ENCODE measurements at places on chromosomes 12 and 14.

DNA sequence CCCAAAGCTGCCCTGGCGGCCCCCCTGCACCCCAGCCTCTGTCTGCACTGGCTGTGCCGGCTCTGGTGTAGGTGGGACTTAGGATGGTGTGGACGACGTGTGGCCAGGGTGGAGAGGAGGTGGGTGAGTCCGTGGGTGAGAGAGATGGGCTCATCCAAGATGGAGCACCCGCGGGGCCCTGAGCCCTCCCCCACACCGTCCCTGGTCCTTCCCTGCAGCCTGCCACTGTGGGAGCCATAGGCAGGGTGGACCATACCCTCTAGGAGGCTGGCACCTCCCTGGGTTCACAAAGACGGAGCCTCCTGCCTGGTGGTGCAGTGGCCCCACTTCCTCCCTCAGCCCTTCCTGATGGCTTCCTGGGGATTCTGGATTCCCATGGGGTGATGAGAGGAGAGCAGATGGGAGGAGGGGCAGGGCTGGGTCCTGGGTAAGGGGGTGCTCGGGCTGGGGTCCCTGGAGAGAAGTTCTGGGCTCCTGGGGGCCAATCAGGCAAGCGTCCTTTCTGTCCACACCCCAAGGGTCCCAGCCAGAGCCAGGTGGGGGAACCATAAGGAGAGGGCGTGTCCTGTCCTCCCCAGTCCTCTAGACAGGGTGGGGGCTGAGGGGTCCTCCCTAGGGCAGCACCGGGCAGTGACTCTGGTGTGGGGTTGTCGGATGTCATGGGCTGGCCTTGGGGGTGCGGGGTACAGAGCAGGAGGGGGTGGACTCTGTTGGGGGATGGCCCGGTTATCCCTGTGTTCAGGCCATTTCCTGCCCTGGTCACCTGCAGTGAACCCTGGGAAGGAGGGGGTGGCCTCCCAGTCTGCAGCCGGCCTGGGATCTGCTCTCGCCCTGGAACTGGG lies 384.8 kb downstream of the TMEM121 start:
- peak; percentile 16 for DNase-seq

DNA sequence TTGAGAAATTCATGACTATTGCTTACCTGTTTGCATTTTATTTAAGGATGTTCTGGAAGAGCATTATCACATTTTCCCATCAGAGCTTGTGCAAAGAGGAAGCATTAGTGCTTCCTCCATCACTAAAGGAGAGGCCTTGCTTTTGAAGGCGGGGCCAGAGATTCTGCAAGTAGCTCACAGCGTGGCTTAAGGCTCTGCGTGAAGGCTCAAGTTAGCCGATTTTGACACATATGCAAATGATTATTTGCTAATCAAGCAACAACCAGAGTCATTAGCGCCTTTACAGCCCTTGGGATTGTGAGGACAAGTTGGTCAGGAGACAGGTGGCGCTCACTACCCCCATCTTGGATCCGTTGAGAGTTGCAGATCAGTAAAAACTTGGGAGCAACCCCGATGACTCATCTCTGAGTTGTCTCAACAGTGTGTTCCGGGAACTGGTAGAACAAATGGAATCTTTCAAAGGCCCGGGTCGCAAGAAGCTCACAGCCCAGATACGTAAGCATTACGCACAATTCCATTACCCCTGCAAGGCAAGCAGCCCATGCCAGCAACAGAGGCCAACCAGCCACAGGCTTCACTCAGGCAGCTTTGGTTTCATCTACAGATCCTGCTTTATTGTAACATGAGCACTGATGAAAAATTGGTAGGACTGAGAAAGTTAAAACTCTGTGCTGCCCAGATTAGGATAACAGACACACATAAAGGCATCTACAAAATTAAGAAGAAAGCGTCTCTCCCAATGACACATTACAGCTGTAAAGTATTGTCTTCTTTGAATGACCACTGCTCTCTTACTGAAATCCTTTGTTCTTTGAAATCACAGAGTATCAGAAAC lies 34.9 kb upstream of the SPTSSA start:
- peak; percentile 89 for DNase-seq

DNA sequence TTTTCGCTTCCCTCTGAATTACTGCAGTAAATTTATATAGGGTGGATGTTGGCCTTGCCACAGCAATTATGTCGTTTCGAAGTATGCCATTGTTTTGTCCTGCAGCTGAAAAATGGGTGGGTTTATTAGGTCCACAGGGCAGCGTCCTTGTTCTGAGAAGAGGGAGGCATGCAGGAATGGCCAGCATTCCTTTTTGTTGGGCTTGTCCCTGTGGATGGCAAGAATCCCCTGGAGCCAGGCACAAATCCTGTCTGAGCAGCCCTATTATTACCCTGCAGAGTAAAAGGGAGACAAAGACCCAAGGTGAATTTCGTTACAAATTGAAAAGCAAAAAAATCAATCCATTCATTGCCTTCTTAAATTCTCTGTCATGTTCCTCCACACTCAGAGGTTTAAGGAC lies 88.1 kb downstream of the CHST11 start:
- no peak for DNase-seq

DNA sequence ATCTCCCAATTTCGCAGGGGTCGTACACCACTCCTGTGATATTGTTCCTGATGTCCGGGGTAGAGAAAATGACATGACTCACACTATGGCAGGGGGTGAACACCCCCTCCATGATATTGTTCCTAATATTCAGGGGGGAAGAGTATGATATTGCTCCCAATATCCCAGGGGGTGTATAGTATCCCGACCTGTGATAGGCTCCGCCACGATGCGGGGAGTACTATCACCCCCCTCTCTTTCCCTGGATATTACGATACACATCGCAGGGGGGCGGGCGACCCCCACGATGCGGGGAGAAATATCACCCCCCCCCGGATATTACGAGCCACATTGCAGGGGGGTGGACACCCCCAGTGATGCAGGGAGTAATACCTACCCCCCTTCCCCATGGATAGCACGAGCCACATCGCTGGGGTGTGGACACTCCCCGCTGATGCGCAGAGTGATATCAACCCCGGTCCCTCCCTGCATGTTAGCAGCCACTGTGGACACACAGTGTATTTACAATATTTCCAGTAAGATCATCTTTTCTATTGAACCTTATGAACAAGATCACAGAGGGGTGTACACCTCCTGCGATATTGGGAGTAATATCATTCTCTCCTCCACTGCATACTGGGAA lies 17.7 kb downstream of the SMIM41 start:
- no peak for DNase-seq

DNA sequence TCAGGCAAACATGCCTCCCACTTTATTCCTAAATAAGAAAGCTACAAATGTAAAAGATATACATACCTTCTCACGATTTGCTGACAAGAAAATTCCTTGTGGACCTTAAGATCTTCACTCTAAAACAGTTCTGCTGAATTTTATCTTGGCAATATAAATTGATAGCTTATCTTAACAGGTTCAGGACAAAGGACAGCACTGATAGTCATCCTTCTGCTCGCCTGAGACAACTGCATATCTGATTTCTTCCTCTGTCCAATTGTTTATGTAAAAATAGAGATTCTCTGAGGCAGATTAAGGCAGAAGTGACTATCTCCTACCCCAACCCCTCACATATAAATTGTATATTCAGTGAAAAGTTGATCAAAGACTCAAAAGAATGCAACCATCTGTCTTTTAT lies 44.9 kb downstream of the CAPZA3 start:
- DNase-seq = no peak

DNA sequence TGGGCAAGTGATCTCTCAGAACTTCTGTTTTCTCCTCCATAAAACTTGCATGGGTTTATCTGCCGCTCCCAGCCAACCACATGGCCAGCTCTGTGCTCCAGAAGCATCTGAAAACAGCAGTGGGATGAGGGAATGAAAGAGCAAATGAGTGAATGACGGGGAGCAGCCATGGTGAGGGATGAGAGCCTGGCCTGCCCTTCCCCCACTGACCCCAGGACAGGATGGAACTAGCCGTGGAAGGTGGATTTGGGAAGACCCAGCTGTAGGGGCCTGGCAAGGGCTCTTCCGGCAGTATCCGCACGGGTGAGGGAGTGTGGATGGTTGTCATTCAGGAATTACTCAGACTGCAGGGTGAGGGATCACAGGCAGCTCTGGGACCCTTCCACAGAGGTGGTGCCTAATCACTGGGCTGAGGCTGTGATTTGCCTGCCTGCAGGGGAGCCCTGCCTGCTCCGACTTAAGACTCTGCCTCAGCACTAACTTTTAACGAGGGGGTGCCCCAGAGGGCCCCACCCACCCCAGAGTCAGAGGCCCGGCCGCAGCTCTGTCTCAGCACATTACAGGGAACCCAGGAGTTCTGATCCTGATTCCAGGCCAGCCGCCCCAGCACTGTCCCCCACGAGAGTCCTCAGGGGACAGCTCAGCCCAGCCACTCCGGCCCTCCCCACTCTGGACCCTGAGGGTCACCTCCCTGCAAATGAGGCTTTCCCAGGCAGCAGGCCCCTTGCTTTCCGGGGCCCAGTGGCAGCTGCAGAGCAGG lies 136.8 kb upstream of the C14orf180 start:
- peak; percentile 11 for DNase-seq

Data from Right ventricle myocardium superior (tissue), 1 donor.